ENCODE measurements at places on chromosomes 5 and 9. TPM values are rescaled to one million over a fixed set of nuclear protein-coding genes. Genes with fewer than 3 reads are reported as not detected.

Gene TJP2
- total RNA-seq: 15.1 TPM

Gene DDX4
- not detected for total RNA-seq

Gene SPATA31A3
- not detected for total RNA-seq

Gene HACD4
- total RNA-seq: 10.0 TPM

Gene DRD1
- under 0.01 TPM for total RNA-seq

Gene SHISAL2B
- not detected for total RNA-seq

Gene CXCL14
- total RNA-seq: not detected

Gene KCNV2
- not detected for total RNA-seq

Gene DAPK1
- 3.9 TPM for total RNA-seq

Gene LCN1
- total RNA-seq: not detected

Gene STC2
- 157 TPM for total RNA-seq

All from fibroblast of villous mesenchyme (primary cell).